EL (cell line): ENCODE measurements at places on chromosomes 6 and 20.

DNA sequence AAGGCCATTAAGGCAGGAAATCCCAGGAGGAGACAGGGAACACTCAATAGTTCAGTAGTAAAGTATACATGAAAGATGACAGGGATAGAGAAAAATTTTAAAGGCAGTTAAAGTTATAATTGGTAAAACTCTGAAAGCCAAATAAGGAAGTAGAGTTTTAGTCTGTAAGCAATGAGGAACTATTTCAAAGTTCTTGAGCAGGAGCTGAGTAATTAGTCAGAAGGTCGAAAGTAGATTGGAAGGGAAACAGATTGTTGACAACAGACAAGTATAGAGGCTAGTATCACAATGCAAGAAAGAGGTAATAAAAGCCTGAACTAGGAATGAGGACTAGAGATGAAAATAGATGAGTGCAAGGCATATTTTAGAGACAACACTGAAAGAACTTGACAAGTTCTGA, 150.3 kb downstream of the CDK19 start:
- peak; percentile 43 for DNase-seq

DNA sequence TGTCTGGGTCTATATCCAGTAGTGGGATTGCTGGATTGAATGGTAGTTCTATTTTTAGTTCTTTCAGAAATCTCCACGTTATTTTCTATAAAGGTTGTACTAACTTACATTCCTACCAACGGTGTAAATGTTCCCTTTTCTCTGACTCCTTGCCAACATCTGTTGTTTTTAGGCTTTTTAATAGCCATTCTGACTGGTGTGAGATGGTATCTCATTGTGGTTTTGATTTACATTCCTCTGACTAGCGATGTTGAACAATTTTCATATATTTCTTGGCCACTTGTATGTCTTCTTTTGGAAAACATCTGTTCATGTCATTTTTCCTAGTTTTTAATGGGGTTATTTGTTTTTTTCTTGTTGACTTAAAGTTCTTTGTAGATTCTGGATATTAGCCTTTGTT, 99.3 kb downstream of the BMP2 start:
- no peak for DNase-seq

- DNase-seq: no peak
Observed at GRCh38 chr20:63702751-63703470, 4.9 kb downstream of the ARFRP1 start.

GRCh38 chr6:122651604-122652003, 41.4 kb downstream of the PKIB start:
- no peak for DNase-seq
